ENCODE measurements at places on chromosomes 7 and 10. TPM values are rescaled to one million over a fixed set of nuclear protein-coding genes. Genes with fewer than 3 reads are reported as not detected.

DNA sequence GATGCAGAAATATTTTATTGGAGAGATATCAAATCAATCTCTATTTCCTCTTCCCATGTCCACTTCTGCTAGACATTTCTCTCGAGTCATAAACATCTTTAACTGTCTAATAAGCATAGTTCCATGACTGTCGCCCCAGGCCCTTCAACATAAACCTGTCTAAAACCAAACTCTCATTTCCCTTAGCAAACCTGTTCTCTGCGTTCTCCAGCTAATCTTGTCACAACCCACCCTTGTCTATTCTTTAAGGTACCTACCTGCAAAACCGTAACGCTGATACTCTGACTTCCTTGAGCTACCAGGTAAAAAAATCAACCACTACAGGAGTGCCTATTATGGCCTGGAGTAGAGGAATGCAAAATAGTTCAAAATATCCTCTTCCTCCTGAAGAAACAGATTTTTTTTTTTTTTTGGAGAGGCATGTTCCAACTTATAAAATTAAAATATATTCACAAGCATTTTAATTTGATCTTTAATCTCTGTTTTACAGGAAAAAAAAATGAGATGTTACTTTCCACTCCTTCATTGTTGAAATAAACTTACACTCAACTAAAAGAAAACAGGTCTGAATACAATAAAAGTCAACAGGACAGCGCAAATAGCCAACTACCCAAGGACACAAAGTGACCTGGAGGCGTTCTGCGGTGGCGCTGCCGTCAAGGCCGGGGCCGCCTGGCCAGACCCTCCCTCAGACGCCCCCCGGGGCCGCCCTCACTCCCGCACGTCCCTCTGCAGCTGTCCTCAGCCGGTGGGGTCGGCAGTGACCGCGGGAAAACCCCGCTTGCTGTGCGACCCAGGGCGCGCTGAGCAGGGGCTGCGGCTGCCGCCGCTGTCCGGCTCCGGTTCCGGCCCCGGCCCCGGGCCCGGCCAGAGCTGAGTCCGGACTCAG is 765 bp downstream of the SLC25A40 start:
- no peak for DNase-seq

GRCh38 chr7:79452495-79453265 is 787 bp downstream of the MAGI2 start:
- no peak for DNase-seq

DNA sequence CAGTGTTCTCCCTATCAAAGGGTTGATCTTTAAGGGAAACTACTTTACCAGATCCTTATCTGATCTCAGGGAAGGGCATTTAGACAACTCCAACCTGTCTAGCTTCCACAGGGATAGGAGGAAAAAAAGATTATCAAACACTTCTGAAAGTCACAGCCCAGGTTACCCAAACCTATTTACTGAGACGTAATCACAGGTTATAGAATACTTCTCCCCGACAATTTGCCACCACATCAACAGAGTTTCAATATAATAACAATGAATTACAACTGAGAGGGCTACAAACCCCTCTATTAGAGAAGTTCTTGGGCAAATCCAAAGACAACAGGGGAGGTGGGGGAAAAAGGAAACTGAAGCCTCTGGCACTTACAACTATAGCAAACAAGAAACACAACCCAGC is 26.3 kb downstream of the CFAP70 start:
- no peak for DNase-seq

DNA sequence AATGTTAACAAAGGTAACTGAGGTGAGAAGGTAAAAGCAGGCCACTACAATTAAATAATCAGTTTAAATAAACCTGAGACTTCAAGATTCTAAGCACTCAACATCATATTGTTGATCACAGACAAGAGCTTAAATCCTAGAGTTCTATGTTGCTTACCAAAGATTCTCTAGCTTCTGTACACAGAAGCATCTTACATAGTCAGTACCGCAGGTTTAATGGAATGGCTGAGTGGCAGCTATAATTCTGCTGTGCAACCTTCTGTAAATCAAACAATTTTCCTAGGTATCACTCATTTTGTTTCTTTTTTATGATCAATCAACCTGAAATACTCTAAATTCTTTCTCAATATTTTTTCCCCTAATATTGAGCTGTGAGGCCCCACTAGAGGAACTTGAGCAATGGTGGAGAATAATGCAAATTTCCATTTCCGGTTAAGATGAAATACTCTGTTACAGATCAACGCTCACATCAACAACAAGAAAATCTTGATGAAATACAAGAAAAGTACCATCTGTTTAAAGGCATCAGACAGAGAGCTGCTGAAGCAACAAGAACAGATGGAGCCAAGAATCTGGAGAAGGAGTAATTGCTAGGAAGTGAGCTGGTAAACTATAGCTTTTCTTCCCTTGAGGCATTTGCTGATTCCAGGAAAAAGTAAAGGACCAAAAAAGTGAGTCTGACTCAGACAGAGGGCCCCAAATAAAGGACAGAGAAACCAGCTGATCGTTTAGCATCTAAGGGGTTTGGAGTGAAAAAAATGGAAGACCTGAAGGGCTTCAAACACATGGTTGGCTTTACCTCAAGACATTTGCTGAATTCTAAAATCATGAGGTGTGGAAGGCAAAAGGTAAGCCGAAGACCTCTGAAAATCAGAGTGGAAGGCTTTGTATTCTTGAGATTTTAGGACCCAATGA is 22.6 kb downstream of the PNPLA8 start:
- DNase-seq: no peak

- DNase-seq: no peak
Observed at GRCh38 chr10:50397312-50398140, 146.2 kb upstream of the ASAH2 start.

DNA sequence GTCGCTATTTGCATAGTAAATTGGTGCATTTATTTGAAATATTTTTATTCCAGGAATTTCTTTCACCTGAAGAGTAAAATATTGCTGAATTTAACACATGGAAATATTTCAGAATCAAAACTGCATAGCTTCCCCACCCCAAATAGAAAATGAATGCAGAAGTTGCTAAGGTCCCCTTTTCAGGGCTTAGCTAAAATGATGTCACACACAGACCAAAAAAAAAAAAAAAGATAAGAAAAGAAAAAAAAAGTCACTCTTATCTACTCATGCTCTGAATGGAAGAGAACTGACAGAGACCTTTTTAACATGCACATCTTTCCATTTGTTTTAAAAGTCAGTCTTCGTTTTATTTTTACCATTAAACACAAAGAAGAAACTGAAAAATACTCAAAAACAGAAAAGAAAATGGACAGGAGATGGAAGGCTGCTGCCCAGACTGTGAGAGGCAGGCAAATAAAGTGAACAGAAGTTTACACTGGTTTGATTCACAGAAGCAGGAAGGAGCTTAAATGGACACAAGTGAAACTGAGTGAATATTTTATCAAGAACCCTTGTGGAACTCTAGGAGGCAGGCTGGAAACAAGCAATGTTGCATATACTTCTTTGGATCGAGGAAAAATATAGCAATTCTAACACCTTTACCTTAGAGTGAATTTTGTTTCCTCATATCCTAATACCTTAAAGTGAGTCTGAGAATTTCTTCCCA is 32.0 kb downstream of the PSMC2 start:
- DNase-seq: no peak

- no peak for DNase-seq
Observed at GRCh38 chr10:124232686-124233545, 139.5 kb upstream of the CHST15 start.

DNA sequence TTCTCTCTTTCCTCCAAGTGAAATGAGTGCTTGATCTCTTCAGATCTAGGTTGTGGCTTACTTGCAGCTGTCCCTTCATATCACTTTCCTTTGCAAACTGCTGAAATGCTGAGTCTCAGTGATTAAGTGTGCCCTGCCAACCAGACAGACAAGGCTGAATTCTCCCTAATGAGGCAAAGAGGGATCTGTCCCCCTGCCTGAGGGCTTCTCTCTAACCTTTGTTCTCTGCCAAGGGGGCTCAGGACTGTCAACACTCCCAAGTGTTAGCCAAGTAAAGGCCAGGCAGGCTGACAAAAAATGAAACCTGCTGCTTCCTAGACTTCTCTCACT is at the start of gene MSS51:
TSS of gene MSS51 (minus strand) at position 24 of the 330 bp plus-strand sequence. CDS start 5,277 bp downstream, outside the sequence.
- DNase-seq: no peak

DNA sequence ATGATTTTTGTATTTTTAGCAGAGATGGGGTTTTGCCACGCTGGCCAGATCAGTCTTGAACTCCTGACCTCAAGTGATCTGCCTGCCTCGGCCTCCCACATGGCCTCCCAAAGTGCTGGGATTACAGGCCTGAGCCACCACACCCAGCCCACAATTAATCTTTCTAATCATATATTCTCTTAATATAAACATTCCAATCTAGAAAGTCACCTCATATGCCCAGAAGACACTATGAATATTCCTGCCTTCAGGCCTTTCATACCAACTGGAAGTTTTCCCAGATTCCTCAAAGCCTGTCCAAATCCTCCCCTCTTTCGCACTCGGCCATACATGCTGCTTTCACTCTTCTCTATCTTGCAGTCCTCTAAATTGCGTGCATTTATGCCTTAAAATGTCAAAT is 32.6 kb downstream of the PDZD8 start:
- no peak for DNase-seq

DNA sequence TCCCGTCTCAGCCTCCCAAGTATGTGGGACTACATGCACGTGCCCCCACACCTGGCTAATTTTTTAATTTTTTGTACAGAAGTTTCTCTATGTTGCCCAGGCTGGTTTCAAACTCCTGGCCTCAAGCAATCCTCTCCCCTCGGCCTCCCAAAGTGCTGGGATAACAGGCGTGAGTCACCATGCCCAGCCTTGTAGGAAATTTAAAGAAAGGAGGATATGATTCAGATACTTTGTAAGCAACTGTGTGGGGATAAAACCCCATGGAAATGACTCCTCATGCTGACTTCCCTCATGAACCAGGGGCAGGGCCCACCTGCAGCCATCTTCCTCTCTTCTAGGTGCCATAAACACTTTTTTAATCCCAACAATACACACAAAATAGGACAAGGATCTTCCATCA is 50.2 kb downstream of the APBB1IP start:
- no peak for DNase-seq

DNA sequence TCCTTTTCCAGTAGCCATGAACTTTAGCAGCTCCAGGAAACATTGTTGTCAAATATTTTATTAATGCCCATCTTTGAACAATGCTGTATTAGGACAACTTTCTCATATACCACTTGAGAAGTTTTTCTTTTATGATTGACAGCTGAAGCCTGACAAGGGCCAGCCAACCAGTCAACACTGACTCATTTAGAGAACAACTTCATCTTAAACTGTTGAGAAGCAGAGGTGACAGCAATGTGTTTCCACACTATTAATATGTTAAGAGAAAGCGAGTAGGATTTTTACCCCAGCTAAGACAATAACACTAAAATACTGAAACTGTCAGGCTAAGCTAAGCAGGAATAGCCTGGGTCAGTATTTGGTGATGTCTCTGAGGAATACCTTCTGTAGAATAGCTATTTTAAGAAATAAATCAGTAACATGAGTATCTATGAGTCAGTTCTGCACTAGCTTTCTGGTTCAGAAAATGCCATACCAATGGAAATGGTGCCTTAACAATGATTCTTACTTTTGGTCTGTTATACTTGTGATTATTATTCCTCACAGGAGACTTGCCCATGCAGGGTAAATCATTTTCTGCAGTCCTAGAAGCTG is 168.8 kb upstream of the POT1 start:
- no peak for DNase-seq

DNA sequence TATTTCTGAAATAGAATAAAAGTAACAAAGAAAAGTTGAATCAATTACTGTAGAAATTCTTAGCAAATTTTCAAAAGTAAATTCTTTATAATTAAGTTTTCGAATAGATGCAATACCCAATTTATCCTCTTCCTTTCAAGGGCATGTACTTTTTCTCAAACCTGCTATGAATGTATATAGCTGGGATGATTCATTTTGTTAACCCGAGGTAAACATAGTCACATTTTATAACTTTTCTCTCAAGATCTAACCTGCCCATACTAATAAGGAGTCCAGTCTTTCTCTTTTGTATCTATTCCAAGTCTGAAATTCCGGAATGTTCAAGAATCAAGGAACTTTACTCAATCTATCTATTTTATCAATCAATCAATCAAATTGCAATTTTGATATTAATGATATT is 1072.9 kb downstream of the REEP3 start:
- DNase-seq: no peak

TCAF1 gene
- total RNA-seq: 44.6 TPM

UNCX gene
- total RNA-seq: not detected

AEBP1 gene
- 0.98 TPM for total RNA-seq

TAS2R41 gene
- not detected for total RNA-seq

ZNF25 gene
- total RNA-seq: 2.6 TPM

ADCYAP1R1 gene
- not detected for total RNA-seq
